ENCODE measurements at places on chromosomes 5 and 9. TPM values are rescaled to one million over a fixed set of nuclear protein-coding genes. Genes with fewer than 3 reads are reported as not detected.

Gene LHX3
- 0.09 TPM for total RNA-seq

Gene OLFM1
- 11.5 TPM for total RNA-seq

Gene FCN2
- not detected for total RNA-seq

Gene COL23A1
- total RNA-seq = not detected

Gene WHRN
- total RNA-seq = 6.9 TPM

Gene PLPP7
- total RNA-seq = not detected

Gene SERF1A
- 0.60 TPM for total RNA-seq

Gene PTPRD
- 0.13 TPM for total RNA-seq

Gene LNPEP
- total RNA-seq = 9.6 TPM

Gene SLC46A2
- not detected for total RNA-seq

Gene F2RL2
- total RNA-seq = 6.1 TPM

Gene IRX1
- not detected for total RNA-seq

Gene PAX5
- total RNA-seq = not detected

Gene ORM2
- not detected for total RNA-seq

Gene GRIN3A
- total RNA-seq = not detected

Gene CDH6
- total RNA-seq = 0.10 TPM

Gene FAM221B
- not detected for total RNA-seq

Gene GFPT2
- total RNA-seq = 34.6 TPM

Gene DMRT3
- not detected for total RNA-seq

Gene HRCT1
- 0.14 TPM for total RNA-seq

Gene LEAP2
- total RNA-seq = 0.55 TPM

Gene HEXB
- 125 TPM for total RNA-seq

Gene SYK
- 0.01 TPM for total RNA-seq

Gene ZDHHC11B
- total RNA-seq = 1.2 TPM

Gene C9orf50
- not detected for total RNA-seq

Gene SPATA31E1
- total RNA-seq = not detected

Gene GRXCR2
- not detected for total RNA-seq

Gene RAI14
- 99.8 TPM for total RNA-seq

Gene IL13
- total RNA-seq = not detected

Gene CA9
- 6.1 TPM for total RNA-seq

Gene PTGES2
- total RNA-seq = 94.4 TPM

Gene NR6A1
- 1.9 TPM for total RNA-seq

Gene RORB
- total RNA-seq = not detected

Gene GMCL2
- not detected for total RNA-seq

Gene CYSRT1
- 4.2 TPM for total RNA-seq

Gene AOPEP
- total RNA-seq = 220 TPM

Gene NUTM2G
- not detected for total RNA-seq

Gene PCDHGC5
- total RNA-seq = not detected

Gene MYMK
- not detected for total RNA-seq

Gene INSYN2B
- 0.64 TPM for total RNA-seq

Gene PTGS1
- total RNA-seq = 1.3 TPM

Gene LECT2
- total RNA-seq = not detected

Data from A549 treated with DMSO at 1 μM for 4 hours (cell line).